ENCODE measurements at places on chromosomes 7 and 10.

DNA sequence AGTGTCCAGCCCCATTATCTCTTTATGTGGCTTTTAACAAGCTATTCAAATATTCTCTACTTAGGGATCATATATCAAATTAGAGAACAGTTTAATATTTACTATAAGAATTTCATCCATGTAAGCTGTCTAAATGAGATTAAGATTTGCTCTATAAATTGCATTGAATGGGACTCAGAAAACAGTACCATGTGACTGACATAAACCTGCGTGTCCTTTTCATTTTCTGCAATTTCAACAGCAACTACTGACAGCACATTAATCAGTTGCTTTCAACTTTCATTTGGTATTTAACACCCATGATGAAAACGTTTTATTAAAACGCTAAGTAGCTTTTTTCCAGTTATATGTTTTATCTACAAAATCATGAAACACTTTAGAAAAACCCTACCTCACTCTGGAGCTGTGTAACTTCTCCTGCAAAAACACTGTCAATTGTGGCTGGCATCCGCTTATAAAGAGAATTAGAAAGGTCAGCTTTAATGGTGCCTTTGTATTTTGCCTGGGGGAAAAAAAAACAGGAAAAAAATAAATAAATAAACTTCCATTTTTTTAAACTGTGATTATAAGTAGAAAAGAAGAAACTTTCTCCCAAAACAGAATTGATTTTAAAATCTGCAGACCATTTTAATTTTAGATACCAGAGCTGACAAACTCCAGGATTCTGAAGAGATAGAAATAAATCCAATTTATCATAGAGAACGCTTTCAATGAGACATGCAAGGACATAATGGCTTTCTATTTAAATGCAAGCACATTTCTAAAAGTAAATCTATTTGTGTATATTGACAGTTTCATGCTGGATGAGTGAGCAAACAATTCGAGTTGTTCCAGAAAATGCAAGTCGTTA lies 9.2 kb downstream of the NEBL start:
- no peak for DNase-seq

GRCh38 chr10:119039161-119039560 lies 9.6 kb downstream of the NANOS1 start:
- DNase-seq, result no peak

DNA sequence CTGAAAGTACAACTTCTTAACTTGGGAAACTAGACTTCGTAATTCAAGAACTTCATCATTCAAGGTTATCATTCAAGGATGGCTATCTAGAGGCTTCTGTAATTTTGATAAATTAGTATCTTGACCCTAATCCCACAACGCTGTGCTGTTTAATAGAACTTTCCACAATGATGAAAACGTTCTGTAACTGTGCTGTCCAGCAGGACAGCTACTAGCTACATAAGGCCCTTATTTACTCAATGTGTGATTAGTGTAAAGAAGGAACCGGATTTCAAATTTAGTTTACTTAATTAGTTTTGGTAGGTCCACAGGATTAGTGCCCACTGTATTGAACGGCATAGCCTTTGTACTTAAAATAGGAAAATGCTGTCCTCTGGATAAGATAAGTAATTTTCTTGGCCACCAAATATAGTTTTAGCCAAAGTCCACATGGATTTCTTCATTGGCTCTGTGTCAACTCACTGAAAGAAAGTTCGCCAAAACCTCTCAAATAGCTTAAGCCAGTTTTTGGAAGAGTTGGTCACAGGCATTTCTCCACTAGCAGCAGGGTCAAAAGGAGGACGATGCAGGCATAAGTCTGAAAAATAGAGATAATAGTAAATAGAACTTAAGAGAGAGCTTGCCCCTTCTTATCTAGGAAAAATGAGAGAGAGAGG lies 17.3 kb downstream of the DGKI start:
- no peak for DNase-seq

DNA sequence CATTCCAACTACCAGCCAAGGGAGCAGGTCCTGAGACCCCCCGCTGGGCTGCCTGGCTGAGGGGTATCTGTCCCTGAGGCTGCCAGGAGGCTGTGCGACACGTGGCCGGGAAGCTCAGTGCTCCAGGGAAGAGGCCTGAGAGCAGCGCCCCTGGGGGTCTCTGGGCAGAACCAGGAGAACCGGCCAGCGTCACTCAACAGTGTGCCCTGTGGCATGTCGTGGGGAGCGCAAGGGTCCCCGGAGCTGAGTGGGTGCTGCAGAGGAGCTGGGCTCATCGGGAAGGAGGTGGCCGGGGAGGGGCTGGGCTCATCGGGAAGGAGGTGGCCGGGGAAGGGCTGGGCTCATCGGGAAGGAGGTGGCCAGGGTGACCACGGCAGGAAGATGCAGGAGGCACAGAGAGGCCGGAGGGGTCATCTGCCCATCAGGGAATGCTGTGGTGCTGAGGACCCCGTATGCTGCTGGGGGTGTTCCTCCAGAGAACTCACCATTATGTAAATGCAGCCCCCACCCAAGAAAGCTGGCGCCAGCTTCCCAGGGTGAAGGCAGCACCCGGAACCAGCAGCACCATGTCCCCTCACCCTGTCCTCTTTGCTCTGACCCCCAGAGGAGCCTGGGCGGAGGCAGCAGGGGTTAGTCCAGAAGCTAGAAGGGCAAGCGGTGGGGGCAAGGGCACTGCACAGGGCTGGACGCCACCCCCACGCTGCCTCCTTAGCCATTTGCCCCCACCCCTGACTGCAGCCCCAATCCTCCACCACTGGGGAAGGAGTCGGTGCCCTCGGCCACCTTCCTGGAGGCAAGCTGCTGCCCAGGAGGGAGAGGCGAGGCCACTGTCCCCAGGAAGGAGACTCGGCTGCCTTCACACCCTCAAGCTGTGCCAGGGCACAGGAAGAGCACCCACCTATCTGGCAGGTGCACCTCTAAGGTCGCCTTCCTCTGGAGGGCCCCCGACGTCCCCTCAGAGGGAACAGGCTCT lies 33.3 kb downstream of the CALML3 start:
- DNase-seq, result no peak

DNA sequence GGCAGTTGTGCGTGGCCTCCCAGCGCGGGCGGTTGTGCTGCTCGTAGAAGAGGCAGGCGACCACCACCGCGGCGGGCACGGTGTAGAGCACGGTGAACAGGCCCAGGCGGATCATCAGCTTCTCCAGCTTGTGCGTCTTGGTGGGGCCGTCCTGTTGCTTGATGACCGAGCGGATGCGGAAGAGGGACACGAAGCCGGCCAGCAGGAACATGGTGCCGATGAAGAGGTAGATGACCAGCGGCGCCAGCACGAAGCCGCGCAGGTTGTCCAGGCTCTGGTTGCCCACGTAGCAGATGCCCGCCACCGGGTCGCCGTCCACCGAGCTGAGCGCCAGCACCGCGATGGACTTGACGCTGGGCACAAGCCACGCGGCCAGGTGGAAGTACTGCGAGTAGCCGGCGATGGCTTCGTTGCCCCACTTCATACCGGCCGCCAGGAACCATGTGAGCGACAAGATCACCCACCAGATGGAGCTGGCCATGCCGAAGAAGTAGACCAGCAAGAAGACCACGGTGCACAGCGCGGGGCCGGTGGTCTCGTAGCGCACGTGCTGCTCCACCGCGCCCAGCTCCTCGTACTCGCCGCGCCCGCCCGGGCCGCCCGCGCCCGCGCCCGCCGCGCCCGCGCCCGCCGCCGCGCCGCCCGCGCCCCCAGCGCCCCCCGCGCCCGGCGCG lies 2.2 kb downstream of the FZD8 start:
- DNase-seq, result no peak

GRCh38 chr10:18211862-18212261 lies 71.6 kb downstream of the CACNB2 start:
- DNase-seq, result no peak

DNA sequence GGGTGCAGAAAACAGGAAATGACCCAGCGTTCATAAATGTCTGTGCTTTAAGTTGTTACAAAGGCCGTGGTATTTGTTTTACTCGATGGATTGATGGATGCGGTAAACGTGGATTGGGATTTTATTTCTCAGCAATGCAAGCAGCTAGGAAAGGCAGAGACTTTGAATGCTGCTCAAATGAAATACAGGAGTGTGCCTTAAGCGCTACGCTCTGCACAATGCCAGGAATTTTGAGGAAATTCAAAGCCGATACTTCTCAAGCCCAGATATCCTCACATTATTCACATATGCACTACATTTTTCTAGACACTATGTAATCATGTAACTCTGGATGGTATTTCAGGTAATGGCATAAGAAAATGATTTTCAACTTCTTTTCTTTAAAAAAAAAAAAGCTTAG lies 514.3 kb upstream of the ADARB2 start:
- DNase-seq, result no peak

DNA sequence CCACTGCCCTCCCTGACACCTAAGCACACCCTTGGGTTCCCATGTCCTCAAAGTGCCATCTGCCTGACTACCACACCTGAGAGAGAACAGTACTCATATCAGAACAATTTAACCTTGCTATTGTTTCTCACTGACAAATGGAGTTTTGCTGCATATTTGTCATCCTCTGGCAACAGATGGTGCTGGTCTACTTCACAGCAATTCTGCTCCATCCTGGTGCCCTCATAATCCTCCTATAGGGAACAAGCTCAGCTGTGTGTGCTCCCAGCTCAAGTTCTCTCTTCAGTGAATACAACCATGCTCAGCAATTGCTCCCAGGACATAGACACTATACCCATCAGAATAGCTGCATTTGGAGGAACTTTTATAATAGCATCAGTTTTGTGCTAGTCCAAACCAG lies 32.8 kb upstream of the ITGB1 start:
- DNase-seq, result no peak

- no peak for DNase-seq
Measured at GRCh38 chr10:72242675-72243074, 26.6 kb upstream of the ASCC1 start.

- no peak for DNase-seq
Measured at GRCh38 chr7:153405704-153406485, 646.3 kb upstream of the DPP6 start.

DNA sequence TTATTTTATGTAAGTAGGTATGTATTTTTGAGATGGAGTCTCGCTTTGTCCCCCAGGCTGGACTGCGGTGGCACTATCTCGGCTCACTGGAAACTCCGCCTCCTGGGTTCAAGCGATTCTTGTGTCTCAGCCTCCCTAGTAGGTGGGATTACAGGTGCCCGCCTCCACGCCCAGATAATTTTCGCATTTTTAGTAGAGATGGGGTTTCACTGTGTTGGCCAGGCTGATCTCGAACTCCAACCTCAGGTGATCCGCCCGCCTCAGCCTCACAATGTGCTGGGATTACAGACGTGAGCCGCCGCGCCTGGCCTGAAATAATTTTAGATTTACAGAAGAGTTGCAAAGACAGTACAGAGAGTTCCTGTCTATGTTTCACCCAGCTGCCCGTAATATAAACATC lies 37.5 kb downstream of the PFKFB3 start:
- no peak for DNase-seq

DNA sequence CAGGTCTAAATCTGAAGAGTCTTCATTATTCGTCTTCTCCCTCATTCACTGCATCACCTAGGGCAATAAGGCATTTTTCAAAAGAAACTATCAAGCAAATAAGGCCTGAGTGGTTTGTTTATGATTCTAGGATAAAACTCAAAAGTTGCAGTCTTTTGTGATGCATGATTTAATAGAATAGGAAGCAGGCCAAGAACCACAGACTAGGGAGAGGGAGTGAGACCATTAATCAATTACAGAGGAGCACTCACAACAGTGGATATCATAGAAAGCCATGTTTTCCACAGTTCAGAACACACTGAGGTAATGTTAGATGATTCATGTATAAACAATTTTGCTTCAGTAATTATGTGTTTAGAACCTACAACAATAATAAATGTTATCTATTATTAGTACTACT lies 87.8 kb upstream of the LRRTM3 start:
- no peak for DNase-seq

- DNase-seq, result no peak
Measured at GRCh38 chr10:1270490-1270889, 214.3 kb downstream of the WDR37 start.

DNA sequence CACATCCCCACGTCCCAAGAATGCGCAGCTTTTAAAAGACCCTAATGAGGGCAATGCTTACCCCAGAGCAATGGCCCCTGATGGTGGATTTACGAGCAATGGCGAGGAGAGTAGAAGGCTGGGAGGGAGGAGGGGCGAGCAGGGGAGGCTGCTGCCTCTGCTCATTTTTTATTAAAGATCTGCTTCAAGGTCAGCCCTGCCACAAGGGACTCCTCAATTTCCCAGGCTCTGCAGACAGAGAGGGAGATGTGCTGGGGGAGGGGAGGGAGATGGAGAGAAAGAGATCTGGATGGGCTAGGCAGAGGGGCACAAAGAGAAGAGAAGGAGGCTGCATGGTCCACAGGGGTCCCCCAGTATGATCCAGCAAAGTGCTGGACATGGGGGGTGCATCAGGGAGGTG lies 7.8 kb upstream of the SRRM3 start:
- no peak for DNase-seq

- peak; percentile 10 for DNase-seq
Measured at GRCh38 chr7:3464900-3465622, 164.0 kb downstream of the SDK1 start.

- no peak for DNase-seq
Measured at GRCh38 chr10:33337326-33337957, 3.0 kb upstream of the NRP1 start.

Data from CD4-positive, alpha-beta memory T cell (primary cell).